ENCODE measurements at places on chromosomes 16 and 17.
A peak's percentile ranks its signal among the peaks of the same experiment; 100 is the strongest.

GRCh38 chr17:354651-355556, 2.3 kb upstream of the RPH3AL start:
- peak; percentile 82 for DNase-seq

GRCh38 chr17:48152289-48152688, 44.7 kb downstream of the SNX11 start:
- no peak for DNase-seq

- no peak for DNase-seq
Measured at GRCh38 chr16:8894736-8895334, 12.7 kb downstream of the LITAFD start.

DNA sequence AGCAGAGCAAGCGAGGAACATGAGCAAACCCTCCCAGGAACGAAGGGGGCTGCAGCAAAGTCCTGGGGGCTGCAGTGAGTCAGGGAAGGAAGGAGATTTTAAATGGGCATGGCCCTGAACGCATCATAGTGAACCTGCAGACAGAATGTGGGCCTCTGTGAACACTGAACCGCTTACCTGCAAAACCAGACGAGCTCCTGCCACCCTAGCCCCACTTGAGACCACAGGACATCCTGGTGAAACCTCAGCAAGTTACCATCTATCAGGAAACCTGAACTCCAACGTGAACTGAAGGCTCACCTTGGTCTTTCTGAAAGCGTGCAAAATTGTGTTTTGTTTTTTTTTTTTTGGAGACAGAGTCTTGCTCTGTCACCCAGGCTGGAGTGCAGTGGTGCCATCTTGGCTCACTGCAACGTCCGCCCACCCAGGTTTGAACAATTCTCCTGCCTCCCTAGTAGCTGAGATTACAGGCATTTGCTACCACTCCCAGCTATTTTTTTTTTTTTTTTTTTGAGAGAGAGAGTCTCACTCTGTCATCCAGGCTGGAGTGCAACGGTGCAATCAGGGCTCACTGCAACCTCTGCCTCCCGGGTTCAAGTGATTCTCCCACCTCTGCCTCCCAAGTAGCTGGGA, 30.8 kb downstream of the FANCA start:
- no peak for DNase-seq

DNA sequence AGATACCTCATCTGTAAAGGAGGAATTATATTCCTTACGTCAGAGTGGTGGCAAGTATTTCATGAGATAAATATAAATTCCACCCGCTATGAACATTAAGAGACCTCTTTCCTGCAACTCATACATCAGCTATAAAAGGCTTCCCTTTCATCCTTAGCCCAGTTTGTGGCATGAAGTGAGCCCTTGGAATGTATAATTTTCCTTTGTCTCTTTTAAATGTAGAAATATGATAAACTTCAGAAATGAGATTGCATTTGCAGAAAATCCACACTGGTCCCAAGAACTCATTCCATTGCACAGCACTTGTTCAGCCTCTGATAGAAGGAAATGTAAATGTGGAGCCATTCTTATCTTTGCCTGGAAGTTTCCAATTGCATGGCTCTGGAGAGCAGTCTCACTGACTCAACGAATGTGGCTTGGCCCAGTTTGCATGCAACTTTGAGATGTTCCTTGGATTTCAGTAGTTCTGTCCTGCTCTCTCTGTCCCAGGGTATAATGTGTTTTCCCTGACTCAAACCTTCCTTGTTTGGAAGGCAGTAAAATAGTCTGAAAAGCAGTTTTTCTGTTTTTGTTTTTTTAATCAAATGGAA, 746.4 kb downstream of the CDH11 start:
- peak; percentile 13 for DNase-seq

- DNase-seq, result no peak
Measured at GRCh38 chr16:73321853-73322252, 273.9 kb upstream of the ZFHX3 start.

DNA sequence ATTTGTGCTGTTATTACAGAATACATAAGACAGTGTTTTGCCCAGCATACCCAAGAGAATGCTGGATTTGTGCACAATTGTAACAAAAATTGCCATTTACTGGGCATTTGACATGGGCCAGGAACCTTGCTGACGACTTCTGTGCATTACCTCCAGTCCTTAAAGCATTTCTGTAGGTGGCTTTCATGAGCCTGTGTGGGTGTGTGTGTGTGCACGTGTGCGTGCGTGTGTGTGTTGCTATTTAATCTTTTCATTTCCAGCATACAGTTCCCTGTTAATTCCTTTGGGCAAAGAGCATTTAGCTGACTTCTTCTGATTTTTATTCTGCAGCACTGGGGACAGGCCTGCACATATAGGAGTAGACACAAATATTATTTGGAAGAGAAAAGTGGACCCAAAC, 134.4 kb downstream of the CYLD start:
- no peak for DNase-seq

GRCh38 chr16:21088646-21089538, 61.8 kb downstream of the DNAH3 start:
- peak; percentile 36 for DNase-seq

DNA sequence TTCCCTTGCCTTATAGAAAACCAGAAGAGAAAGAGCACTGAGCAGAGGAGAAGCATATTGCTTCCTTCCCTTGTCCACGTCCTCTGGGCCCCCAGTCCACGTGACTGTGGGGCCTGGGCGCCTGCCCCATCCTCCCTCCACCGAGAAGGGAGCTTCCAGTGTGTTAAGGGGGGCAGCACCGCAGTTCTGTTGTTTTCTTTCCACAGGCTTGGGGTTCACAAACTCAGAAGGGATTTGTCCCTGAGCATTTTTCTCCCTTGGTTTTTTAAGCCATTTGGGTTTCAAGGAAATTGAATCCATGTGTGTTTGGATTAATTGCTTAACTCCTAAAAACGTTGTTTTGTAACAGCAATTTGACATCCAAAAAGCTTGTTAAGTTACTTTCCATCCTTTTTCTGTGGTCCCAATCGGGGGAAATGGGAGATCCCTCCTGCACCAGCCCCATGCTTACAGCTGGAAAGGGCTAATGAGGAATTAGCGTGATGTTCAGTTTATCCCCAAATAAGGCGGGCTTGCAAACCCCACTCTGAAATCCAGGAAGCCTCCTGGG, 347.5 kb upstream of the TNRC6C start:
- no peak for DNase-seq

- DNase-seq, result peak; percentile 11
Measured at GRCh38 chr17:55540414-55541091, 29.3 kb upstream of the SMIM36 start.

DNA sequence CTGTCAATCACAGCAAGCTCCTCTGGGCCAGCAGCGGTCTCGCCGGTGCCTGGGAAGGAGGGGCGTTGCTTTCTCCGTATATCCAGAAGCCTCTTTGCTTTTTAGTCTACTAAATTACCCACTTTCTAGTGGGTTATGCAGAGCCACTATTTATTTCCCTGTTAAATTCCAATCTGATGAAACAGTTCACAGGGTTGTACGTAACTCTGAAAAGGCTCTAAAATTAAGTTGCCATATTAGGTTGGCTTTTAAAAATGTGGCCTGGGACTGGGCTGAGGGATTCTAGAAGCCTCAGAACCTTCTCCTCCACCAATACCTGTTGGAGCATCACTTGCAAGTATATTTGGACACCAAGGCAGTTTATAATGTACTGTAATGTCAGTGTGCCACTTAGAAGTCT, 27.2 kb downstream of the MARCHF10 start:
- no peak for DNase-seq

- DNase-seq, result no peak
Measured at GRCh38 chr16:71590584-71590983, 13.7 kb upstream of the TAT start.

- DNase-seq, result no peak
Measured at GRCh38 chr16:2475413-2476344, 752 bp downstream of the TBC1D24 start.

DNA sequence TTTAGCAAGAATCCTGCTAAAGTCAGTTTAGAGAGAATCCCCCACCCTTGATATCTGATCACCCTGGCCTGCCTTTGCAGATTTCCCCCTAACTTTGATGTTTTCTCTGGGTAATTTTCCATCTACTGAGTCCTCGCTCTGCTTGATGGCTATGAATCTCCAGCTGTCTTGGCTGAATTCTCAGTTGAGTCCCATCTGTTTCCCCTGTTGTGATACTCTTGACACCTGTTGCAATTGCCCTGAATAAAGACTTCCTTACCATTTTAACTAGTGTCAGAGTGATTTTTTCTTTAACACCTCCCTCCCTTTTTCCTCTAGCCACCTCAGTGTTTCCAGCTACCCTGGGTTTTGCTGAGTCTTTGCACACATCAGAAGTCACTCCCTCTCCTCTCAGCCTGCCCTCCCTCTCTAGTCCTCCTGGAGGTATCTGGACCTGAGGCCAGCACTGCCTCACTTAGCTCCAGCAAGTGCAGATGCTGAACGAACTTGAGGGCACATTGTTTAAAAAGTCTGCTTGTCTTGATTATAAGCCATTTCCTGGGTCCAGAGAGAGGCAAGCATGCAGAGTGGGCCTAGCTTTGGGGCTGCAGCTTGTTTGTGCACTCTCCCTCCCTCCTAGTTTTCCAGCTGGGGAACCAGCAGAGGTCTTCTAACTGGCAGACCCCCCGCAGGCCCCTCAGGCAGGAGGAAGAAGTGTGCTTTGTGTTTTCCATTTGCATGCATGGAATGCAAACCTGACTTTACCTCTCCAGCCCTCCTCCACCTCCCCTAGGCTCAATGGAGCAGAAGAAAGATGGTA, 33.2 kb downstream of the SPACA3 start:
- no peak for DNase-seq

DNA sequence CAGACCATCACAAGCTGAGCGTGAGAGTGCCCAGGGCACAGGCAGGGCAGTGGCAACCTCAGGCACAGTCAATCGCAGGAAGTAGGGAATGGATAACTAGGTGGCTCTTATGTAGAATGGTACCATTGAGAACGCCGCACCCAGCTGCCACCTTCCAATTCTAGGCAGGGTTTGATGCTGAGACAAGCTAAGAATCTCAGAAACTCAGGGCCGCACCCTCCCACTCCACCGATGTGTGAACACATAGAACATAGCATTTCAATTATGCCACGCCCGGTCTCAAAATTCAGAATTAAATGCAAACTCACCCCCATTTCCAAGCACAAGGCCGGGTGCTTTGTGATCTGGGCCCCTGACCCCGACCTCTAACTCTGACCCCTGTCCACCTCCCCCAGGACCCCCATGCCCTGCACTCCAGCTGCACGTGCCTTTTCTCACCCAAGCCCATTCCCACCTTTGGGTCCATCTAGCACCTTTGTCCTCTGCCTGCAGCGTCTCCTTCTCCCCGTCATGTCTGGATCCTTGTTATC, 178.4 kb downstream of the C16orf95 start:
- DNase-seq, result no peak

- no peak for DNase-seq
Measured at GRCh38 chr17:83194761-83195329, 115.4 kb downstream of the METRNL start.

- no peak for DNase-seq
Measured at GRCh38 chr17:45243750-45244149, 18.1 kb downstream of the SPATA32 start.

DNA sequence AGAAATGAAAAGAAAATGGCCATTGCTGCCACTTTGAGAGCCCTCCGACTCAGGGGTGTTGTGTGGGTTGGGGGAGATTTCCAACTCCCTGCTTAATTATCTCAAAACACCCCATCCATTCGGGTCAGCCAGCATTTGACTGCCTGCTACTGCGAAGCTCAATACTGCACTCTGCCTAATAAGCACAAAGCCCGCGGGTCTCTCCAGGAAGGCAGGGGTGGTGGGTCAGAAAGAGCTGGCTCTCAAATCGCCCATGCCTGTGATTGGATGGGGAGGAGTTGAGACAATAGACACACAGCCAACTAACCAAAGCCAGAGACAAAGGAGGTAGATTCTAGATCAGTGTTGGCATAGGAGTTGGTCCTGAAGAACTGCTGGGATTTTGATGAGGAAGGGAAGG, 2.3 kb upstream of the XAF1 start:
- DNase-seq, result no peak

- no peak for DNase-seq
Measured at GRCh38 chr17:29251184-29251583, 4.5 kb downstream of the CRYBA1 start.

DNA sequence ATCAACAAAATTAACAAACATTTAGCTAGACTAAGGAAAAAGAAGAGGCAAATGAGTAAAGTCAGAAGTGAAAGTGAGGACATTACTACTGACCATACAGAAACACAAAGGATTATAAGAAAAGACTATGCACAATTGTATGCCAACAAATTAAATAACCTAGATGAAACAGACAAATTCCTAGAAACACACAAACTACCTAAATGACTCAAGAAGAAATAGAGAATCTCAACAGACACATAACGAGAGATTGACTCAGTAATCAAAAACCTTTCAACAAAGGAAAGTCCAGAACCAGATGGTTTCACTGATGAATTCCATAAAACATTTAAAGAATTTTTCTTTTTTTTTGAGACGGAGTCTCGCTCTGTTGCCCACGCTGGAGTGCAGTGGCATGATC, 35.7 kb upstream of the MYLK3 start:
- DNase-seq, result no peak

- no peak for DNase-seq
Measured at GRCh38 chr16:1300664-1301476, 8.6 kb upstream of the UBE2I start.

GRCh38 chr16:62254847-62255246, 218.6 kb upstream of the CDH8 start:
- no peak for DNase-seq

- peak; percentile 7 for DNase-seq
Measured at GRCh38 chr17:79183293-79184158, 108.9 kb downstream of the ENGASE start.

DNA sequence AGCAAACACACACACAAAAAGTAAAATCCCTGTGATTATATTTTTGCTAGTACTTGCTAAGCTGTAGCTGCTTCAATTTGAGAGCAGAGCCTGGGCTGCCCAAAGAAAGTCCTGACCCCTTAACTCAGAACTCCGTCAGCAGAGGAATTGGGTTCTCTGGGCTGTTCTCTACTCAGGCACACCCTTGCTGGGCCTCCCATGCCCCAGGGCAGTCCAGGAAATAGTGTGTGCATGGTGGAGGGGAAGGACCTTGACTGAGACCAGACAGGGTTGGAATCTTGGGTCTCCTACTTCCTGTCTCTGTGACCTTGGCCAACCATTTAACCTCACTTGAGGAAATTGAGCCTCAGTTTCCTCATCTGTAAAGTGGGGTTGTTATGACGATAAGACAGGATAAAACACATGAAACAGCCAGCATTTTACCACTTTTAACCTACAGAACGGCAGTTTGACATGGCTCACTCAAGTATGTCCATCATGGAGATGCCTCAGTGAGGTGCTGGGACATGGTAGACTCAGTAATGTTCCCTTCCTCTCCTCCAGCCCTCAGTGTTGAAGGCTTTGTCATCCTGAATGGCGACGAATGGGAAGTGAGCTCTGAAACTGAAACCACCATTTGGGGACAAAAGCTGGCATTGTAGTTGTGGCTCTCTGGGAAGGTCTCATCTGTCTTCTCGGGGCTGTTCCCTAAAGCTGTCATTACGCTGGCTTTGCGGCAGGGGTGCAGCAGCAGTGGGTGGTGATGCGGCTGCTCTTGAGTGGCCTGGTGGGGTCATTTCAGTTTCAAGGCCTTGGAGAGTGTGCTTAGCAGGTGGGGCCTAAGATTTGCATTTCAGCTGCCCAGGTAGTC, 74.9 kb downstream of the CMIP start:
- DNase-seq, result peak; percentile 45
